ENCODE measurements at places on chromosomes 4 and X.

GRCh38 chr4:24690436-24690835, 104.9 kb upstream of the SOD3 start:
- no peak for DNase-seq

DNA sequence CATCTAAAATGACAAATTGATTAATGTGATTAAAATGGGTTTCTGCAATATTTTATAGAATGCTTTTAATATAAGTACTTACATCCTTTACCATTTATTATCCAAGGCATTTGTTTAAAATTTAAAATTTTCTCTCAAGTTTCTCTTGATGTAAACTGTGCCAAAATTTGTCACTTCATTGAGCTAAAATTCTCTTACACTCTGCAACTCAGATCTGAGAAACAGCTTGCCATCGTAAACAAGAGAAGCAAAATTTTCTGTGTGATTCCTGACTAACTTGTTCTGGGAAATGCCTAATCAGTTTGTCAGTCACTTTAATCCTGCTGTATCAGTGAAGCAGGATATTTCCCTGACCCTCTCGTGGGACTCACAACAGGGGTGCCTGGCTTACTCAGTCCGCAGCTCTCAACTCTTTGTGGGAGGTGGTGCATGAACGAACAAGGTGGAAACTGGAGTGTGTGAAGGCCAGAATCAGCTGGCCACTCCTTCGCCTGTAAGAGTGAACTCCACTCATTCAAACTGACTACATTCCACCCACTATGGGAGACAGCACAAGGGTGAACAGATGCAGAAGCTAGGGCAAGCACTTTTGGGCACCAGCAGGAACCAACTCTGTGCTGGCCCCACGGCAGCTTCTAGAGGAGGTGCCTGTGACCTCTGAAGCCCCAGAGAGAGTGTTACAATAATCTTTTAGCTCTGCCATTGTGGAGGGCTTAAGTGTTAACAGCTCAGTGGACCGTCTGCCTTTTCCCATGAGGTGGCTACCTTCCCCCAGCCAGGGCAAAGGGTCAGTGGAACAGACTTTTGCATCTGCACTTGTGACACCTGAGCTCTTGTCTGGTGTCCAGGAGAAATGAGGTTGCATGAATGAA, 349.4 kb downstream of the FAT4 start:
- DNase-seq, result no peak

- DNase-seq, result no peak
Observed at GRCh38 chr4:159445692-159446091, 342.8 kb downstream of the RAPGEF2 start.

GRCh38 chr4:26131711-26132110, 189.1 kb upstream of the RBPJ start:
- DNase-seq, result peak; percentile 46

DNA sequence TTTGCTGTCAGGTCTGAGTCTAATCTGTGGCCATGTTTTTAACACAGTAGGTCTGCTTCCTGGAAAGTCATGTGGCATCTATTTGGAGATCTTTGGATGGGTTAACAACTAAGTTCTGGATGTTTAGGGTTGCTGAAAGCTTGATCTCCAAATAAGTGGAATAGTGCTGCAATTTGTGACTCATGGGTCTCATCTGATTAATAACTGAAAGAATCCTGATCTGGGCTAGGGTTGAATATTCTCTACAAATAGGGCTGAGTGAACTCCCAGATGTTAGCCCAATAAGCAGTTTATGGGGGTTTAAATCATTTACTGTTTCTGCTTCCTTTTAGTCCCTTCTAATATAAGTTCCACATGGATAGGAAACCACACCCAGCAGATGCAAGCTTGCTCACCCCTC, 23.1 kb downstream of the CT47C1 start:
- no peak for DNase-seq

GRCh38 chr4:173057442-173057841, 111.2 kb upstream of the GALNT7 start:
- no peak for DNase-seq

Measured in activated gamma-delta T cell treated with Interleukin-2 at 50 U/mL for 16 hours (primary cell).